ENCODE measurements at places on chromosomes 16 and 17. TPM values are rescaled to one million over a fixed set of nuclear protein-coding genes. Genes with fewer than 3 reads are reported as not detected.

NPIPB9 gene
- 3.5 TPM for total RNA-seq

ARL4D gene
- 79.6 TPM for total RNA-seq

ACAP1 gene
- total RNA-seq: 6.2 TPM

RASL10B gene
- 4.1 TPM for total RNA-seq

CPHXL2 gene
- not detected for total RNA-seq

PRR35 gene
- 2.0 TPM for total RNA-seq

SMARCD2 gene
- 65.5 TPM for total RNA-seq

CDH1 gene
- total RNA-seq: 15.0 TPM

SPNS3 gene
- total RNA-seq: 0.49 TPM

MT1A gene
- total RNA-seq: not detected

COL1A1 gene
- total RNA-seq: 7,902 TPM

C16orf74 gene
- total RNA-seq: 23.1 TPM

RNF222 gene
- not detected for total RNA-seq

USP6 gene
- total RNA-seq: 0.82 TPM

ARHGAP23 gene
- total RNA-seq: 73.6 TPM

DDX42 gene
- total RNA-seq: 147 TPM

KRTAP1-5 gene
- not detected for total RNA-seq

CKLF gene
- total RNA-seq: 38.8 TPM

PMFBP1 gene
- total RNA-seq: 3.1 TPM

CTRB2 gene
- not detected for total RNA-seq

ATP2A3 gene
- total RNA-seq: 10.7 TPM

Measured in camera-type eye (tissue), 1 donor.